ENCODE measurements at places on chromosomes 2 and 18. TPM values are rescaled to one million over a fixed set of nuclear protein-coding genes. Genes with fewer than 3 reads are reported as not detected.

DNA sequence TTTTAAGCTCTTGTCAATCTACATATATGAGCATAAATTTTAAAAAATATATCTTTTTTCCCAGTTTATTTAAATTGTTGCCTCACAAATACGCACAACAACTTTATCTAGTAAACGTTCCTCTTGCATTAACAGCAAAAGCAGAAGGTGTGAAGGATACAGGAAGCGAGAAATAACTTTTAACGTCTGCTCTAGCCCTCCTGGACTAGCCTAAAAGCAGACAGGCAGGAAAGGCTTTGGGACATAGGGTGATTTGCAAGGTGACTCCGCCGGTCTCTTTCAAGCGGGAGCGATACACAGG is 434 bp upstream of the DUSP19 start:
- no peak for DNase-seq

DNA sequence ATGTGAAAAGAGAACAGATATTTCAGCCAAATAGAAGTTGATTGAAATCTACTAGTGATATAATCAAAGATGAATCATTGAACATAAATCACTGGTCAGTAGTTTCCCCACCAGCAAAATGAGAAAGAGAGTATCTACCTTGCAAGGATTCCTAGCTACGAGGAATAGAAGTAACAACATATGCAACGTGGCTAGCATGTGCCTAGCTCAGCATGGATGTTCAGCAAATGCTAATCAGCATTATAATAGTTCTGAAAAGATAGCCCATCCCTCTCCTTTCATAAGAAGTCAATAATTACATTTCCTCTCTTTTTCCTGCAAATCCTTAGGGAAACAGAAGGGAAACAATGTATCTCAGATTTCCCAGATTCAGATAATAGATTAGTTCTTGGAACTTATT is 417.2 kb downstream of the SATB2 start:
- DNase-seq: no peak

DNA sequence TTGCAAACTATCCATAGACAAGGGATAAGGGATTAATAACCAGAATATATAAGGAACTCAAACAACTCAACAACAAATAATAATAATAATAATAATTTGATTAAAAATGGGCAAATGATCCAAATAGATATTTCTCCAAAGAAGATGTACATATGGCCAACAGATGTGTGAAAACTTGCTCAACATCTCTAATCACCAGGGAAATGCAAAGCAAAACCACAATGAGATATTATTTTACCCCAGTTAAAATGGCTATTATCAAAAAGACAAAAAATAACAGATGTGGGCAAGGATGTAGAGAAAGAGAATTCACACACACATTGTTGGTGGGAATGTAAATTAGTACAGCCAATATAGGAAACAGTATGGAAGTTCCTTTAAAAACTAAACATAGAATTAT is 26.9 kb downstream of the DNAH7 start:
- no peak for DNase-seq

DNA sequence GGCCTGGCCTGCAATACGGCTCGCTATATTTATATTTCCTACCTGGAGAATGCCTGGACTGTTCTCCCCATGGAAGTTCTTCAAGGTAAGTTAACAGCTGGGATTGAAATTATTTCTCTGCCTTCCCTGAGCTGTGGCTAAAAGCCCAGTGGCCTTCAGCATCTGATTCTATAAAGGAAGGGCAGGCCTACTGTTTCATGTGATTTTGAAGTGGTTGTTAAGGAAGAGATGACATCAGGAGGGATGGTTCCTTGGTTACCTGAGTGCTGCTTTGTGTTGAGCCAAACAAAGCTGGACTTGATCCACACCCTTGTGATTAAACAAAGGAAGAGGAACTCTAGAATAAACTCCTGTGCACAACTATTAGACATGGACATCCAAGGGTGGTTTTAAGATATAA is 61.6 kb downstream of the MFSD6 start:
- DNase-seq: peak; percentile 79

GRCh38 chr18:37701967-37702366 is 136.4 kb upstream of the CELF4 start:
- no peak for DNase-seq

DNA sequence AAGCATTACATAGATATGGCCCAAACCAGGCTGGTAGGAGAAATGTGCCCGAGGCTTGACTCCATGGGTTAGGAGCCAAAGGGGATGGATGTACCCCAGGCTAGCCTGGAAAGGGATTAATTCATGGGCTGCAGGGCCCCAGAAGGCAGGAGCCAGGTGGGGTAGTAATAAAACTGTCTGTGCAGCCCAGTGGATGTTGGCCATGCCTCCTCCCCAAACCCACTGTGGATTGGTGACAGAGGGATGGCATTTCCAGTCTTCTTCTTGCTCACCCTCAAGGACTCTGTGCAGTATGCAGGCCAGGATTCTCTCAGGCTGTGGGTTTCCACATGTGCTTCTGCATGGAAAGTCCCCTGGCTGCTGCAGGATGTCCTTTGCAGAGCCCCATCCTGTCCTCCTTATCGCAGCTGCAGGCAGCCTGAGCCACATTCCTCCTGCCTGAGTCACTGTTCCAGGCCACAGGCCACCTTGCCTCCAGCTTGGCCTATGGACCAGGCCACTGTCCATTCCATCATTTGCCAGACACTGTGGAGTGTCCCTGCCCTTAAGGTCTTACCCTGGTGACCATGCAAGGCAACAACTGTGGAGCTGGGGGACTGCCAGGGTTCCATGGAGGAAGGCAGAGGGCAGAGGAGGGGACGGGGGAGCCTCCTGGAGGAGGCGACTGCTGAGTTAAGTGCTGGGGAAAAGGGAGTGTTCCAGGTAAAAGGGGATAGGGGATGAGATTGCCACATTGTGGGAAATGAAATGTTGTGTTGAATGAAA is 38.9 kb downstream of the INO80C start:
- no peak for DNase-seq

DNA sequence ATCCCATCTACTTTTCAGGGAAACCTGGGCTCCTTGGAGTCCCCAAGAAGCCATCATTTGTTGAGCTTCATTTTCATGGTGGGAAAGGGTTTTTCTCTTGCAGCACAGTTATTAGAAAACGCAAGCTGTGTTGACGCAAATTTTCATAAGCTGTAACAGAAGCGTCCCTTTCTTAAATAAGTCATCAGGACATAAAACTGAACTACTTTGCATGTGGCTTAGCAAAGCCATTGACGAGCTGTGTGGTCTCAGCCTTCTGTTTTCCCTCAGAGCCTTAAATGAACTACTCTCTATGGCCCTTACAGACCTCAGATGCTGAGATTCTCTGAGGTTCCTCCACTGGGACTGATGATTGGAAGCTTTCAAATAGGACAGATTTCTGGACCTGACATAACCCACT is 85.1 kb downstream of the ARL4C start:
- no peak for DNase-seq

- DNase-seq: no peak
Measured at GRCh38 chr2:224938651-224939182, 103.6 kb downstream of the DOCK10 start.

DNA sequence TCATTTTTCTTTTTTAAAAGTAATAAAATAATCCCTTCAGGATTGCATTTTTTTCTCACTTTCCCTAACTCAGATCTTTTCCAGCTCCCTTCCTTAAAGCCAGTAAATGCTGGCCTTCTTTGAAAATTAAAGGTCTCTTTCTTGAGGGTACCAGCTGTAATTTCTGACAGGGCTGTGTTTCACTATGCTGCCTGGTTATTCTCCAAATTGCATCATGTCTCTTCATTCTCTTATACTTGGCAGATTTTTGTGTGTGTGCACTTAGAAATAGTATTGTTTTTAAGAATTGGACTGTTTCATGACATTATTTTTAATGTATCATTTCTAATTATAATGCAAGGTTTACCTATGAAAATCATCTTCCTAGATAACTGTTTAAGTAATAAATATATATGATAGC is 72.0 kb upstream of the EPB41L5 start:
- no peak for DNase-seq

DNA sequence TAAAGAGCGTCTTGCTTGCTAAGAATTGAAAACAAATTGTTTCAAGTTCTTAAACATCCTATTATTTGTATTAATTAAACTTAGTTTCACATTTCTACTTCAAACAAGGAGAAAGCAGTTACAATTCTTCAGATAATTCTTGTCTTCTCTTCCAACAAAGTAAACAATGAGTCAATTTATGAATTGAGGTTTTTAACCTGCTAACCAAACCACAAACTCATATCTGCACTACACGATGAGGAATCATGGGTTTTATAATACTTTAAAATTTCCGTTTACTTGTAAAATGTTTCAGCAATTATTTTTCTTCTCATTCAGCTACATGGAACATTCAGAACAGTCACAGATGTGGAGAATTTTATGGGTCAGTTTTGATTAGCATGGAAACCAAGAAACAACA is 114.2 kb downstream of the SPIRE1 start:
- DNase-seq: no peak

- no peak for DNase-seq
Measured at GRCh38 chr2:189222468-189223105, 43.0 kb upstream of the COL5A2 start.

- no peak for DNase-seq
Measured at GRCh38 chr2:115910270-115910669, 1467.8 kb downstream of the DPP10 start.

GRCh38 chr18:3321133-3321812 is 59.3 kb downstream of the MYL12B start:
- no peak for DNase-seq

DNA sequence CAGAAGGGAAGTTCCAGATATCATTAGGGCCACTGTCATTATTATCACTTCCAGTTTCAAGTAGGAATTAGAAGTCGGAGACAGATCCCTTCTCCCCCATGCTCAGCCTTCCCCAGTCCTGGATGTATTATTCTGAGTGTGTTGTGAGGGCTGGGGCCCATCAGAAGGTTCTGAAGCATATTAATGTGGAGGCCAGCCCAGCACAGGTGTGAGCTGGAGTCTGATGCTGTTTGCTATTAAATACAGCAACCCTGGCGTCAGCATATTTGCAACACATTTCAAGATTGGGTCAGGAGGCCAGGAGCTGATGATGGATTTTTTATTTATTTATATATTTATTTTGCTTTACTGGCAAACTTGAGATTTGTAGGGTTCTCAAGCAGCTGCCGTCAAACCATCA is 195.2 kb downstream of the NRP2 start:
- DNase-seq: no peak

DNA sequence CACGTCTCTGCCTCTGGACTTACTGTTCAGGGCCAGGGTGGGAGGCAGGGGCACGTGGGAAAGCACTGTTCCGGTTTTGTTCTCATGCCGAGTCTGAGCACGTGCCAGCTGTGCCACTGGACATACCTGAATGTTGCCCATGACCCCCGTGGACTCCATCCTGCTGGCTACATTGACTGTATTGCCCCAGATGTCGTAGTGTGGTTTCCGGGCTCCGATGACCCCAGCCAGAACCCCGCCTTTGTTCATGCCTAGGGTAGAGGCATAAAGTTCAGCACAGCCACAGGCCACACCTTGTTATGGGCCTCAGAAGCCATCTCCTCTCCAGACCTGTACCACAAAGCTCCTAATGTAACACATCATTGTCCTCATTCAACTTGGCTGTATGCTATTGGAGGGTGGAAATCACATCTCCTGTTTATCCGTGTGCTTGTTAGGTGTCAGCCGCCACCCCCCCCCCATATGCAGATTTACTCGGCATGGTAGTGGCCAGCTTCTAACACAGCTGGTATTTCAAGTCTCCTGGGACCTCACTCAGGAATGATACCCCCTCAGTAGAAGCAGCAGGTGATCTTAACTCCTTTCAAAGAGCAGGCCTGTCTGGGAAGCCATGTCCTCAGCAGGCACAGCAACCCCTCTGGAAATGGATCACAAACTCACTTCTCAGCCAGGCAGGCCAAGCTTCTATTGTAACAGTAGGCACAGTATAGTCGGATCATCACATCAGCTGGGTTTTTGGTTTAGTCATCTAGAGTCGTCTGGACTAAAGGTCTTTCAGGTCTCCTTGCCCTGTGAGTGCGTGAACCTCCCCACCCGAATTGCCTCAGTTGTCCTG is 27.6 kb downstream of the CENPO start:
- DNase-seq: no peak

GRCh38 chr2:174608866-174609214 is 11.2 kb upstream of the WIPF1 start:
- DNase-seq: no peak

DNA sequence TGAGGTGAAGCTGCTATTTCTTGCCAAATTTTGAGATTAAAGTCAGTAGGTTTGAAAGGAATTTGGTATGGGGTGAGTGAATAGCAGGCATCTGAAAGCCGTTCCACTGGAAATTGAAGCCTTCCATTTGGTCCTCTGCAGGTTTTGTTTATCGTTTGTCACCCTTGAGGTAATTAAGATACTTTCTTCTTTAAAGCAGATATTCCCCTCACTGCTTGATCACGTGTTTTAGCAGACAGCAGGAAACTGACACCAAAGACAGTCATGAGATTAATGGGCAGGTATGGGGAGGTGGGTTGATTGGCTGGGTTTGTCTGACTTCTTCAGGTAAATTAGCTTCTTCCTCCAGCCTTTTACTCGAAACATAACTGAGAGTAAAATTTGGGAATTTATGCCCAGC is 10.7 kb downstream of the LPIN1 start:
- no peak for DNase-seq

- DNase-seq: no peak
Measured at GRCh38 chr2:229297247-229297646, 26.2 kb upstream of the PID1 start.

GRCh38 chr2:32058130-32058529 is 5.2 kb upstream of the SPAST start:
- DNase-seq: no peak

GRCh38 chr18:35491700-35492077 is 6.1 kb downstream of the INO80C start:
- DNase-seq: no peak

GRCh38 chr2:207417301-207417718 is 112.5 kb upstream of the CREB1 start:
- DNase-seq: no peak

- no peak for DNase-seq
Measured at GRCh38 chr18:13389491-13390131, 171.1 kb downstream of the LDLRAD4 start.

GRCh38 chr2:192016265-192016664 is 169.4 kb upstream of the CAVIN2 start:
- no peak for DNase-seq

Gene APOB
- polyA plus RNA-seq: 0.49 TPM

Gene EMILIN1
- 347 TPM for polyA plus RNA-seq

Gene GPAT2
- 4.9 TPM for polyA plus RNA-seq

Gene GNAL
- 19.7 TPM for polyA plus RNA-seq

Gene PDE1A
- 17.1 TPM for polyA plus RNA-seq

Gene FAM110C
- 3.8 TPM for polyA plus RNA-seq

Gene CCDC74A
- 21.3 TPM for polyA plus RNA-seq

Gene CNNM3
- polyA plus RNA-seq: 14.6 TPM

Gene ZDBF2
- 3.5 TPM for polyA plus RNA-seq

Gene MAB21L4
- 1.2 TPM for polyA plus RNA-seq

Gene CD8A
- polyA plus RNA-seq: 2.1 TPM

Gene CCDC178
- polyA plus RNA-seq: 1.5 TPM

Gene MTX2
- 36.6 TPM for polyA plus RNA-seq

Gene TRIM54
- polyA plus RNA-seq: 0.04 TPM

Data from urinary bladder (tissue), 4 donors.